ENCODE measurements at places on chromosomes 2 and 18. TPM values are rescaled to one million over a fixed set of nuclear protein-coding genes. Genes with fewer than 3 reads are reported as not detected.

DNA sequence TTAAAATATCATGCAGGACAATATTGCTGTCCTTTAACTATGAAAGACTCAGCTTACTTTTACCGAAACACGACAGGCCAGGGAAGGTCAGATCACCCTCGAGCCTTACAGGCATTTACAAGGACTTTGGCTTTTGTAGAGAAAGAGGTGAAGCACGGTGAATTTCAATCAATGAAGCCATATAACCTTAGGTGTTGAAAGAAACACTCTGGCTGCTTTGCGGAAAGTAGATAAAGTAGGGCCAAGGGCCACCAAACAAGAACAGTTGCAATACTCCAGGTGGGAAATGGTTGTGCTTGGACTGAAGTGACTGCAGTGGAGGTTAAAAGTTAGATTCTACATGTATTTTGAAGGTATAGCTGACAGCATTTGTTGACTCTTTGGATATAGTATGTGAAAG, 80.5 kb downstream of the CERKL start:
- DNase-seq = no peak

DNA sequence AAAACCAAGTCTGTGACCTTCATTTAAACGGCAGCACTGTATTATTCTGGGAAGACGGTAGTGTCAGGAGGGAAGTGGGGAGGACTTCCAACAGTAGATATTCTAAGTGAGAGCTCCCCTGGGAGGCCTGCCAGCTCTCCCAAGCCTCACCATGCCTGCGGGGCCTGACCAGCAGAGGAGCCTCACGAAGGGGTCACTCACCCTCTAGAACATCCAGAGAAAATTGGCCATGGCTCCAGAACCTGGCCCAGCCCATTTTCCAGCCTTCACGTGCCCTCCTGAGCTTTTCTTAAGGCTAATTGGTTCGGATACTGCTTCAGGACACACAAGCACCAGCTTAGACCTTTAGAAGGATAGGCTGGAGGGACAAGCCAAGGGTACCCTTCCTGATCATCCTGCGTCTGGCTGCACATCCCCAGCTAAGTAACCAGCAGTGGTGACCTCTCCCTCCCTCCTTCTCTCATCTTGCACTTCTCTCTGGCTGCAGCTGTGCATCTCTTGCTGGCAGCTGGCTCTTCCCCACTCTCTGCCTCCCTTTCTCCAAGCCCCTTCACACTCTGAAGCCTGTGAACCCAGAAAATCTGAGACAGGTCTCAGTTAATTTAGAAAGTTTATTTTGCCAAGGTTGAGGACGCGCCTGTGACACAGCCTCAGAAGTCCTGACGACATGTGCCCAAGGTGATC, 120.1 kb upstream of the PKDCC start:
- peak; percentile 53 for DNase-seq

GRCh38 chr2:44928483-44929158, 12.9 kb upstream of the SIX3 start:
- no peak for DNase-seq

- no peak for DNase-seq
Measured at GRCh38 chr2:28547906-28548600, 52.2 kb downstream of the PLB1 start.

- DNase-seq = no peak
Measured at GRCh38 chr2:216109962-216110614, 940 bp downstream of the XRCC5 start.

DNA sequence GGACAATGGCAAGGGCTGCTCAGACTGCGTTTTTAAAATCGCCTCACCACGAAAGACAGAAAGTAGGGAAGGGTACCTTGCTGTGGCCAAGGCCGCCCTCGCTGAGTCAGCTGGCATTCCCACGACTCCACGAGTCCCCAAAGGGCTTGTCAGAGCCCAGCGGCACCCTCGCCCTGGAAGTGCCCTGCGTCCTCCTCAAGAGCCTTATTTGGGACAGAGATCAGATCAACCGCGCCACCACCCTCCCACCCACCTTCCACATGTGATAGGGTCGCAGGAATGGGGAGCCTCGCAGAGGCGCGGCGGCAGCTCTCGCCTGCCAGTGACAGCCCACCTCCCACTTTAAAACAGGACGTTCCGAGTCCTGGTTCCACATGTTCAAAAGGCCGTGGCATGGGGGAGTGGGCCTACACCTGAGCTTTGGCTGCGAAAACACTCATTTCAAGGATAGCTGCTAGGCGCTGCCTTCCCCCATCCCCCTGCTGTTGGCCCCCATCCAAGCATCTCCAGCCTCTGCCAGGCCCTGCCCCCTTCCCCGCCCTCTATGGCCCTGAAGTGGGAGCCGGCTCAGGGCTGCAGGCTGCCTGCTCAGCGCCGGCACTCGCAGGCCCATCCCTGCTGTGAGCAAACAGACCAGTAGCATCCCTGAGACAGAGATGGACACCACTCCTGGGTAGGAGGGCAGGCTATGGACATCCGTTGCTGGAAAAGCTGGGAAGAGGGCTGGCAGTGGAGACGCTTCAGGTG, 38.1 kb upstream of the ARHGEF4 start:
- no peak for DNase-seq

DNA sequence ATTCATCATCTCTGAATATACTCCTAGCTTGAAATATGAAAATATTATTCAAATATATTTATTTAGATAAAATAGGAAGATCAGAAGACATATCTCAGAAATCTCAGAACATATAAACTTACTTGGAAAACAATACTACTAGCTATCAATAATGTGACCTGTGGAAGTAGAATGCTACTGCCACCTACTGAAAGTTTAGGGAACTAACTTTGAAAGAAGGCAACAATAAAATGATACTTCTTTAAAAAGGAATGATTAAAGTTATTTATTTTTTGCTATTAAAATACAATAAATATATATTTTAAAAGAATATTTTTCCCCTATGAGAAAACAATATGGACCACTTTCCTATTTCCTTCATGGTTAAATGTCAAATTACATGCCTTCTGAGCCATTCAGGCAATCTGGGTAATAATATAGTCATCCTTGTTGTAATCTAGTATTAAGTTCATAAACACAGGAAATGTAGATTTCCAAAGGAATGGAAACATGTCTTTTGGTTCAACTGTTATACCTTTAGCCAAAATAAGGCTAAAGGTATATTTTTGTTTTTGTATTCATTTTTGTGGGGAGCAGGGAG, 26.0 kb downstream of the ACADL start:
- DNase-seq = no peak

- no peak for DNase-seq
Measured at GRCh38 chr2:42317945-42318344, 43.1 kb downstream of the COX7A2L start.

GRCh38 chr2:10493075-10493633, 45.0 kb upstream of the ODC1 start:
- DNase-seq = no peak

DNA sequence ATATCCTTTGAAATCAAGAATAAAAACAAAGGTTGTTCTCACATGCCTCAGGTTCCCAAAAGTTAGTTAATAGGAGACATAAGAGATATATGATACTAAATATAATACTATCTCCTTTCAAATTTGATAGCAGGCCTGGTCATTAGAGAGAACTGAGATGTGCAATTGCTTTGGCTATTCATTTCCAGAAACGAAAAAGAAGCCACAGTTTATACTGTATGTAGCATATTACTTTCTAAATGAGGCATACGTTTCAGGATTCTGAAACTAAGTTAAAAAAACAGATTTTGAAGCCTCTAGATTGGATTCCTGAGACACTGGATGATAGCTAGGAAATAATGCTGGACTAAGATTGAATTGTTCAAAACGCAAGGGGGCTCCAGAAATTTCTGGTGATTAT, 7.1 kb downstream of the PPP1R1C start:
- no peak for DNase-seq

DNA sequence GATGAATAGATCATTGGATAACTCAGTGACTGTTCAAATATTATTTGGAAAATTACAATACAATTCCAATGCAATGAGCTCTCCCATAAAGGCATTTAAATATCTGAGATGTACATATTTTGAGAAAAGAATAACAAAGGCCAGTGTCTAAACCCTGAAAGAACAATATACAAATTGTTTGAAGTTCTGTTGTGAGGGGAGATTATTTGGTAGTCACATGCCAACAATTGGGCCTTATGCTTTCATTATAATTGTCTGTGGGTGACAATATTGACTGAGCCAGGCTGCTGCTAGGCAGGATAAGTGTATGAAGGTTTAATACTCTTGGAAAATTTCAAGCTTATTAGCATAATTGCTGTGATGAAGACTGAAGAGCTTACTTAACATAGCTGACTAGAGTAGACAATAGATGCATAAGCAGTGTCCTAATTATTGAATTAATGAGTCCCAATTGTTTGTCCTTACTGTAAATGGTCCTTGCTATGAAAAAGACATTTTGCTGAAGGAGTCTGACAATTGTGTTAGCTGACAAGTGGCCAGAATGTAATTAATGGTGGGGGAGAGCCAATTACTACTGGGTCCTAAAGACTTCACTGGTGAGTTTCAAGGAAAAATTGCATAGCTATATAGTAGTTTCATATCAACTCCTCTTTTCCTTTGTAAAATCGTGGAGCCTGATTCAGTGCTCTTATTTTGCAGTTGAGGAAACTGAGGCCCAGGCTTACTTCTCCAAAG, 5.0 kb upstream of the SMAD2 start:
- no peak for DNase-seq

GRCh38 chr18:55781481-55781957, 193.5 kb upstream of the TCF4 start:
- DNase-seq = no peak

- no peak for DNase-seq
Measured at GRCh38 chr2:168796583-168797285, 5.7 kb upstream of the NOSTRIN start.

- peak; percentile 66 for DNase-seq
Measured at GRCh38 chr2:176002688-176003210, 682 bp upstream of the LNPK start.

DNA sequence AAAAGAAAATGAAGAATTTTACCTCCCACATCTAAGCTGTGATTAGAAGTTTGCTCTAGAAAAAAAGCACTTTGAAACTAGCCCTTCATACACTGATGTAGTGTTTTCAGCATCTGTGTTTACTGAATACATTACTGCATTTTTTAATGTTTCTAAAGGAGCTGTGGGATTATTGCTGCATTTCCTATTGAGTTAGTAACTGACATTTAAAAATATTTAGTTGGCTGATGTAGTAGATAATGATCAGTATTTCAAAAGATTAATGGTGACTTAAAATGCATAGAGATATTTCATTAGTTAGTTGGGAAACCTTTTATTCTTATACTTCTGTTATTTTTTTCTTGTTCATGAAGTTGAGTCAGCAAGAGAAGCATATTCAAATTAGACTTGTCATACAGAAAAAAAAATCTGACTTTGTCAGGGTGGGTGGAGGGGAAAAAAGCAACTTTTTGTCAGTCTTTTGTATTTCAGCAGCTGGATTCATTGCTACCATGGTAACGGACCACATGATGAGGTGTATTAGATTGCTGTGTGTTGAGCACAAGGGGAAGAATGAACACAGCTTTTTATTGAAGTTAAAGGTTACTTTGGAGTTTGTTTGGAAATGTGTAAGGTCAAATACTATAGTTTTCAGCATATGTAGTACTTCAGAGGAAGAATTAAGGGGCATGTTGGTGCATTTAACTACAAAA, at the start of gene DTNA:
Gene DTNA, plus strand, starts transcription at position 549 of the 692 bp plus-strand sequence. CDS start 45,679 bp downstream, outside the sequence.
- DNase-seq = no peak

GRCh38 chr18:67862069-67862468, 345.5 kb upstream of the DSEL start:
- no peak for DNase-seq

TLX2 gene
- 0.56 TPM for total RNA-seq

ATOH8 gene
- total RNA-seq = 25.1 TPM

C2orf15 gene
- 4.6 TPM for total RNA-seq

KRTCAP3 gene
- 31.0 TPM for total RNA-seq

ALKAL2 gene
- 9.3 TPM for total RNA-seq

MGAT5 gene
- 16.9 TPM for total RNA-seq

ITGA4 gene
- total RNA-seq = 0.68 TPM

RASGRP3 gene
- 4.1 TPM for total RNA-seq

NXPH2 gene
- not detected for total RNA-seq

INHBB gene
- total RNA-seq = 26.1 TPM

SGPP2 gene
- 27.3 TPM for total RNA-seq
